ENCODE measurements at places on chromosomes 13 and 19. TPM values are rescaled to one million over a fixed set of nuclear protein-coding genes. Genes with fewer than 3 reads are reported as not detected.

HIPK4 gene
- 0.26 TPM for total RNA-seq

CD177 gene
- 0.29 TPM for total RNA-seq

EPS8L1 gene
- 1.4 TPM for total RNA-seq

TICAM1 gene
- 4.6 TPM for total RNA-seq

PSG11 gene
- 2.8 TPM for total RNA-seq

ZNF728 gene
- not detected for total RNA-seq

GNA15 gene
- 0.05 TPM for total RNA-seq

SMIM24 gene
- not detected for total RNA-seq

WDR88 gene
- total RNA-seq: not detected

KLK12 gene
- not detected for total RNA-seq

SAE1 gene
- 177 TPM for total RNA-seq

SHFL gene
- total RNA-seq: 25.0 TPM

LGALS7B gene
- not detected for total RNA-seq

SOX1 gene
- not detected for total RNA-seq

ONECUT3 gene
- not detected for total RNA-seq

GGN gene
- total RNA-seq: 0.59 TPM

CEACAM3 gene
- not detected for total RNA-seq

SF3A2 gene
- total RNA-seq: 21.6 TPM

SIGLEC5 gene
- not detected for total RNA-seq

ATP12A gene
- total RNA-seq: not detected

CASP14 gene
- not detected for total RNA-seq

ZIC2 gene
- not detected for total RNA-seq

TMEM145 gene
- 1.6 TPM for total RNA-seq

MATK gene
- not detected for total RNA-seq

SHC2 gene
- total RNA-seq: 7.9 TPM

PEG3 gene
- not detected for total RNA-seq

PSG6 gene
- not detected for total RNA-seq

Data from myocyte (in vitro differentiated cells).